ENCODE measurements at places on chromosomes 13 and 19.

- DNase-seq, result no peak
These were observed 6.0 kb downstream of the COX6B2 start for GRCh38 chr19:55348317-55349034.

DNA sequence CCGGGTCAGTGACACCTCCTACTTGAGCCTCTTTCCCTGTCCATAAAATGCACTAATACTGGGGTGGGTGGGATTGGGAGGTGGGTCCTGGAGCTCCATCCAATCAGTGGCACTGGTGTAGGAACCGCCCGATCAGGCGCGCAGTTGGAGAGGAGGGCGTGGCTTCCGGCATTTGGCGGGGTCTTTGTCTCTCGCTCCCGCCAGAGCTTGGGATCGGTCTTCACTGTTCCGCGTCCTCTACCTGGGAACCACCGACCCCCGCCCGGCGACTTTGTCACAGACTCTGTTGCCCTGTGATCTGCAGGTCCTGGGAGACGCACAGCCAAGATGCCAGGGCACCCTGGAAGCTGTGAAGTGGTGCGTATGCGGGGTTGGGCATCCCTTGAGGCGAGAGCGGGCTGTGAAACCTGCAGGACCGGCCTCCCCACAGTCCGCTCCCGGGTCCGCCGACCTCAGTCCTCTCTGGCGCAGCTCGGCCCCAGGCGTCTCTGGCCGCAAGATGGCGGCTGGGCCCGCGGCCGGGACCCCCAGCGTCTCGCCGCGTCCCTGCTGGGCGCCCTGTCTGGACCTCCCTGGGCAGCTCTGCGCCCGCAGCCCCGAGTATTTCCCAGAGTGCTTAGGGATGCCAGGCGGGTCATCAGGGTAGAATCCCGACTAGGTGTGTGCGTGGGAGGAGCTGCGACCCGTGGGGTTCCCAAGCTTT is 41.6 kb upstream of the ZNF730 start:
- peak; percentile 54 for DNase-seq

GRCh38 chr19:38759590-38760003 is 13.7 kb downstream of the LGALS7 start:
- no peak for DNase-seq

GRCh38 chr13:112957295-112957677 is 11.7 kb upstream of the MCF2L start:
- no peak for DNase-seq

DNA sequence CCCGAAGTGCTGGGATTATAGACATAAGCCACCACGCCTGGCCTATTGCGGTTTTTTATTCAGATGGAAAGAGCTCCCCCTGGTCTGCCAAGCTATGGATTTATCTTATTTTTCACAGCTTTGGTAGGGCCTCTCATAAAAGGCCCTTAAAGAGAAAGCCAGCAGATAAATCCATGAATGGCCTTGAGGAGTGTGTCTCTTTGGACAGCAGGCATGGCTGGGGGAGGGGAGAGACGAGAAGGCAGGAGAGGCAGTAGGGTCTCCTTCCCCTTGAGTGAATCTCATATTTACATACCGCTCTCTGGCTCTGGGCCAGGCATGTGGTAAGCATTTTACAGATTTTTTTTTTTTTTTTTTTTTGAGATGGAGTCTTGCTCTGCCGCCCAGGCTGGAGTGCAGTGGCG is 25.2 kb downstream of the MARK4 start:
- DNase-seq, result peak; percentile 19

DNA sequence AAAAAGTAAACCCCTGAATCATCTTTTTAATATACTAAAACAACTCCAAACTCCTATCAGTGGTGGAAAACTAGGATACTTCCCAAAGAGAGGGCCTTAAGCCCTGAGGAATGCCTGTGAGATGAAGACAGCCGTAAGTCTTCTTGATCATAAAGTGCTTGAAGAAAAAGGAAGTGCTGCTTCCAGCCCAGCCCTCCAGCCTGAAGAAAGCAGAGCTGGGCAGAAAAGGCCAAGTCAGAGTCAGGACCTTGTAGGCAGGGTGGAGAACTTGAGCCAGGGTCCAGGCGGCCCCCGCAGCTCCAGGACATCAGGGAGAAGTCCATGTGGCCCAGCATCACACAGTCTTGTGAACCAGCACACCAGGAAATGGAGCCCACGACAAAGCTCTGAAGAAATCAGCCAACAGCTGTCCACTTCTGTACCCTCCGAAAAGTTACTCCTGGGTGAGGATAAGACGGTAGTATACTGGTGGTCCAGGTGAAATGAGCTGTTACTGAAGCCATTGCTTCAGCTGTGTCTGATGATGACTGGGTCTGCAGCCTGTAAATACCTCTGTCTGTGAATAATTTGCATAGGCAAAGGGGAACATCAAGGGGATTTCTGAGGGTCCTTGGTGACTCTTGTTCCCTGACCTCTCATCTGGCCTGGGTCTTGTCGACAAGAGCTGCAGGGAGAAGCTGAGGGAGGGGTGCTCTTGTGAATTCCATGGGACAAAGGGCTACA is 18.7 kb upstream of the CRYL1 start:
- DNase-seq, result peak; percentile 32

DNA sequence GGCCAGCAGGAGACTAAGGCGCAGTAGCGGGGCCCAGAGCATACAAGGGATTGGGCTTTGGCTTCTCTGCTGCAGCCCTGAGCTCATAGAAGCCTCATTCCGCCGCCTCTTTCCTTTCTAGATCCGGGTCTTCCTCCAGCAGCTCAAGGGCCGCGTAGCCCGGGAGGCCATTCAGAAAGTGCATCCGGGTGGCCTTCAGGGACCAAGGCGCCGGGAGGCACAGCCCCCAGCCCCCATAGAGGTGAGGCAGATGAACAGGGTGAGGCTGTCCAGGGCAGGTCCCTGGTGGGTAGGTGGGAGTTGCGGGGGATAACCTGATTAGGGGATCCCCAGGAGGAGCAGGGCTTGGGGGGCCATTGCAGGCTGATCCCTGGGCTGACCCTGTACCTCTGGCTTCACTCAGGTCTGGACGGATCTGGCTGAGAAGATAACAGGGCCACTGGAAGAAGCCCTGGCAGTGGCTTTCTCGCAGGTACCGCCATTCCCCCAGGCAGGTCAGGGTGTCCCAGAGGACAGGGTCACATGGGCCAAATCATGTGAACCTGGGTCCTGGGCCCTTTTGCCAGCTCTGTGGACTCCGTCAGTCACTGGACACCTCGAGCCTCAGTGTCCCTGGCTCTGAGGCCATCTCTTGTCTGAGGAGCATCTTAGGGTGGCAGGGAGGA is 1.3 kb downstream of the SNAPC2 start:
- DNase-seq, result no peak

- DNase-seq, result peak; percentile 85
These were observed 22.5 kb upstream of the NFIC start for GRCh38 chr19:3343619-3344502.

GRCh38 chr19:42344336-42344893 is 19.0 kb downstream of the MEGF8 start:
- DNase-seq, result no peak

GRCh38 chr13:46382224-46382623 is 4.8 kb downstream of the RUBCNL start:
- DNase-seq, result peak; percentile 73

DNA sequence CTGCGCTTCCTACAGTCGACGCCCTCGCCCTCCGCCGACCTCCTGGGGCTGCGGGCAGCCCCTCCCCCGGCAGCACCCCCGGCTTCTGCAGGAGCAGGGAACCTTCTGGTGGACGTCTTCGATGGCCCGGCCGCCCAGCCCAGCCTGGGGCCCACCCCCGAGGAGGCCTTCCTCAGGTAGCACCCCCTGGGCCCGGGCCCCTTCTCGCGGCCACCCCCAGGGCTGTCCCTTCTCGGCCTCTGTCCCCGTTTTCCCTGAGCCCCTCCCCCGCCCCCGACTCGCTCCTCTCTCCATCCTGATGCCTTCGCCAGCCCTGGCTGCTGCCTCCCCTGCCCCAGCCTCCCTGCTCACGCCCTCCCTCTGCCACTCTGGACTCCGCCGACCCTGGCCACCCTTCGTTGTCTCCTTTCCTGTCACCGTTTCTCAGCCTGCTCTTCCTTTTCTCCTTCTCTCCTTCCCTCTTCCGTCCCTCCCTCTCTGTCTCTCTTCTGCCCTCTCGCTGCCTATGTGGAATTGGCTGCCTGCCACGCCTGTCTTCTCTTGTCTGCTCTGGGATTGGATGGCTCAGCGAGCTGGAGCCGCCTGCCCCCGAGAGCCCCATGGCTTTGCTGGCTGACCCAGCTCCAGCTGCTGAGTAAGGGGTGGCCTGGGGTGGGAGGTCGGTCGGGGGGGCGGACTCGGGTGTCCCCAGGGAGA is 11.0 kb downstream of the FUZ start:
- no peak for DNase-seq

- DNase-seq, result no peak
These were observed 170.8 kb upstream of the SOX1 start for GRCh38 chr13:111895896-111896821.

GRCh38 chr19:19193926-19194325 is 1.9 kb downstream of the RFXANK start:
- no peak for DNase-seq

DNA sequence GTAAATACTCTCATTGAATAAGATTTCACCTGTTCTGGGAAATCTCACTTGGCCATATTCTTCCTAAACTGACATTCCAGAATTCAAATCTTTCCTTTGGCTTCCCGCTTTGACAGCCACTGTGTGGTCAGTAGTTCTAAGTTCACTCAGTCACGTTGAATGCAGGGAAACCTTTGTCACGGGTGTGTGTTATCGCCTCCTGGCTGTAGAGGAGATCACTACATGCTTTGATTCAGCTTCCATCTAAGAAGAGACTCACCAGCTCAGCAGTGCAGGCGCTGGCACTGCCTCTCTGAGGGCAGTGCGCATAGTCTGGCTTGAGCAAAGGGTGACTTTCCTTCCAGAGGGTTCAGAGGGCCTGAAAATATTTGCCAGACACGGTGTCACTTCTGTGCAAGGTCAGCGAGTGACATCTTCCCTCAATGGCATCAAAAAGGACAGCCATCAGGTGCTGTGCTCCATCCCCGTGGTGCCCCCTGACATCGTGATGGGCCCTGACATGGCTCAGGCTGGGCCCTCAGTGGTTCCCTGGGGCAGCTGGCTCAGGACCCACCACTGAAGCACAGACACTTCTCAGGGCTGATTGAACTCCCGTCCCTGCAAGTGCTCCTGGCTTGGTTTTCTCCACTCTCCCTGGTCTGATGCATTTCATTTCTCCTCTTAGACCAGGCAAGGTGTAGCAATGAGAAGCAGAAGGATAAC is 635.4 kb upstream of the ARGLU1 start:
- DNase-seq, result peak; percentile 36

DNA sequence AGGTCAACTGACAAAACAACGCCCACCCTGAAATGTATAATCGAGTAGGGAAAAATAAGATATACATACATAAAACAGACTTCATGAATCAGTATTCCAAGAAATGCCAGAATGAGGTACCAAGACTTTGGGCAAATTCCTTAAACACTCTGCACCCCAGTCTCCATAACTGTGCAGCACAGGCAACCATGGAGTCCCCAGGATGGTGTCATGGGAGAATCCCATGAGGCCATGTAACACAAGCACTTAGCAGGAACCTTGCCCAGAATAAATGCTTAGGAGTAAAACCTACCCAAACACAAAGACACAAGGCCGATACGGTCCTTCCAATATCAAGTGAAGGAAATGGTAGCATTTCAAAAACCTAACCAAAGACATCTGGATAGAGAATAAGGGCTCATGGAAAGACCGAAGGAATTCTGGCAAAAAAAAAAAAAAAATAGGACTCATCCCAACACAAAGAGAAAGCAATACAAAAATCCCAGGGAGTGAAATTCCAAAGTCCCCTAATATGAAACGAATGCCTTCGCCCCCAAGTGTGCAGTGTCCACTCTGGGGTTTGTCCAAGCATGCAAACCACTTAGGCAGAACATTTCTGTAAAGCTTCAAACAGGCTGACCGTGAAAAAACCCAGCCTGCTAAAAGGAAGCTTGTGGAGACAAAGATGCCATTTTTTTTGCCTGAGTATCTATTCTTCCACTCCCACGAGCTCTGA is 11.1 kb downstream of the ZC3H4 start:
- no peak for DNase-seq

DNA sequence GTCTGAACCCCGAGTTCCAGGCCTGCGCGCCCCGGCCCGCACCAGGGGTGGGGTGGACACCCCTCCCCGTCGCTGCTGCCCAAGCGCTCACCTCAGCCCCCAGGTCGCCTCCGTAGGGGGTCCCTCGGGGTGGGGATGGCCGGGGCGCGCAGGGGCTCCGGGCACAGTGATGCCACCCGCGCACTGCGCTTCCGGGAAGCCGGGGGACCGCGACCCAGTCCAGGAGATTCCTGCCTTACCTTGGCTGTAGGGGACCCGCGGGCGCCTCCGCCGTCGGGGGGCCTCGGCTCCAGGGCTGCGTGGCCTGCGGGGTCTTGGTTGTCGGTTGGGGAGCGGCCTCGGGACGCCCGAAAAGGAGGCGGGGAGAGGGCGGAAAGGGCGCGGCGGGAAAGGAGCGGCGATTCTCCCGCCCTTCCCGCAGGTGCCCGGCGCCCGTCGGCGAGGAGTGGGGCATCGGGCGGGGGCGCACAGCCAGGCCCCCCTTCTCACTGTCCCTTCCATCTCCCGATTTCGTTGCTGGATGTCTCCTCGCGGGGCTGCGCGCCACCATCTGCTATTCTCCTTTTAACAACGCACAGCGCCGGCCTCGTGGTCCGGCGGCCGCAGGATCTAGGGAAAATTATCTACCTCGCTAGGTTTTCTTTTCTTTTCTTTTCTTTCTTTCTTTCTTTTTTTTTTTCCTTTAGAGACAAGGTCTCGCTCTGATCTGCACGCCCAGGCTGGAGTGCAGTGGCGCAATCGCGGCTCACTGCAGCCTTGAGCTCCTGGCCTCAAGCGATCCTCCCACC is at the start of gene KEAP1:
Gene KEAP1, minus strand, starts transcription at position 355 of the 788 bp plus-strand sequence. CDS start 3,323 bp downstream, outside the sequence.
- peak; percentile 69 for DNase-seq

DNA sequence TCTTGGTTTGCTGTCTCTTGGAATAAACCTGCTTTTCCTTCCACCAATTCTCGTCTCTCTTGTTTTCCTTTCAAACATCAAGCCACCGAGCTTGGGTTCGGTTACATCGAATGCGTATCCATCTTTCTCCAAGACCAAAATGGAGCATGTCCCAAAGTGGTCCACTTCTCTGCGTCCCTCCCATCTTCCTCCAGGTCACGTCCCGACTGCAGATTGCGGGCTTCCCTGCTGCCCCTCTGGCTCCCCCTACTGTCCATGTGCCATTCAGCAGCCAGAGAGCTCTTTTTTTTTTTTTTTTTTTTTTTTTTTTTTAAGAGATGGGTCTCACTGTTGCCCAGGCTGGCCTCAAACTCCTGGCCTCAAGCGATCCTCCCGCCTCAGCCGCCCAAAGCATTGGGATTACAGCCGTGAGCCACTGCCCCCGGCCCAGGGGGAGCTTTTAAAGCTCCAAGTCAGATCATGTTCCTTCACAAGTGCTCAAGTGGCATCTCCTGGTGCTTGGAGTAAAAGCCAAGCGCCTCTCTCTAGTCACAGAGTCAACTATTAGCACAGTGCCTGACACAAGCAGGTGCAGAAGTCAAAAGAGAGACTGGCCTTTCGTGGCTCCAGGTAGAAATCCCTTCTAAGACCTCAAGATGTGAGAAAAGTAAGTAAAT is 10.0 kb downstream of the COL5A3 start:
- DNase-seq, result peak; percentile 75

Measured in KBM-7 (cell line).